Endothelial cell (in vitro differentiated cells): ENCODE measurements at places on chromosomes 7 and 10.
A peak's percentile ranks its signal among the peaks of the same experiment; 100 is the strongest.

DNA sequence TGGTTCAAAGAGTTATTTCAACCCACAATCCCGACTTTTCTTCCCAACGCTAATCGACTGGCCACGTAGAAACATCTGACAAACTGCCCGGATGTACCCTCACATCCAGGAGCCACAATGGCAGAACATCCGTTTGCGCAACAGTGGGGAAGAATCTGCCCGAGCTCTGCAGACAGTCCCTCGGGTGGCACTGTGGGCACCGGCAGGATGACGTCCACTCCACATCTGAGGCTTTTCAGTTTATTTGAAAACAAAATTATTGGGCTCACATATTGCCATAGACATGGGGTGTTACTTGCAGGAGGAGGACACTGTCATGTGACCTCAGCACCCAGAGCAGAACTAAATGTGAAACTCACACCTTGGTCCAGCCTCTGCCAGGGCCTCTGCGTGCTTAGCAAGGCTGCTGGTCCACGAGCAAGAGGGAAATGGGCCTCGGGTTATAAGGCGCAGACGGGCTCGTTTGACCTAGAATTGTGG is 84.1 kb downstream of the MKI67 start:
- H3K27me3 ChIP-seq: peaks cover 8% of the 10 kb centered on the region
- no peak overlapping the region for H3K4me3 ChIP-seq
- H3K4me1 ChIP-seq: peaks cover 12% of the 10 kb centered on the region
- no peak overlapping the region for H3K27ac ChIP-seq

DNA sequence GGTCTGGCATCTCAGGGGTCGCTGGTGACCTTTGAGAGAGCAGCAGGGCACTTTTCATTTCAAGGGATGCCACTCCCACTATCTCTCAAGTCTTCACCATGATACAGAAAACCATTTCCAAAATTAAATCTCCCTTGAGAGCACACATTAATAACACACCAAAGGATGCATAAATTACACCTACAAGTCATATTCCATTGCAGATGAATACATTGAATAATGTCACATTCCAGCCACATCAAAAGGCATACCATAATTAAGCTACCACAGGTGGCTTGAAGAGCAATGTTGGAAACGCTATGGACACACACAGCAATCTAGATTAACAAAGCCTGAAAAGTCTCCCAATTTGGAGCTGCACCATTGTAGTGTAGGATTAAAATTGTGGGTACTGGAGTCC is 353.3 kb upstream of the ZMIZ1 start:
- H3K4me1 ChIP-seq: peaks cover 5% of the 10 kb centered on the region
- no peak for DNase-seq
- H3K27me3 ChIP-seq: no peaks in the 10 kb centered on the region

GRCh38 chr10:77467422-77467963 is 170.1 kb downstream of the KCNMA1 start:
- H3K4me1 ChIP-seq: no peaks in the 10 kb centered on the region
- no peak overlapping the region for H3K4me3 ChIP-seq
- no peaks in the 10 kb centered on the region for H3K36me3 ChIP-seq
- no peak for DNase-seq
- H3K27me3 ChIP-seq: no peaks in the 10 kb centered on the region
- H3K27ac ChIP-seq: no peak overlapping the region

DNA sequence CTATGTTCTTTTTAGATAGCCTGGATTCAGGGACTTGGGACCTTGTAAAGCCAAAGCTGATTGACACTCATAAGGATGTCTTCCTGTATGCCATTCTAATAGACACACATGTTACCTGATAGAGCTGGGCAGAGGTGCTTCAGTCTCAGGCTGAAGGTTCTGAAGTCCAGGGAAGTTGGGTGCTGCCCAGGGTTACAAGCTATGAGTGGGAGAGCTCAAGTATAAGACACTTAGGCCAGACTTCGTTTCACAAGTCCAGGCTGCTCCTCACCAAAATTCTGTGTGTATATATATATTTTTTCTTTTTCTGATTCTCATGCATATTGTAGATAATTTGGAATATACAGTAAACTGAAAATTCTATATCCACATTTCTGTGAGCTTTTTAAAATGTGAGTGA is 144.2 kb downstream of the HDAC9 start:
- H3K36me3 ChIP-seq: no peaks in the 10 kb centered on the region
- H3K4me1 ChIP-seq: no peaks in the 10 kb centered on the region
- no peak overlapping the region for H3K27ac ChIP-seq
- peaks cover 1% of the 10 kb centered on the region for H3K27me3 ChIP-seq
- DNase-seq: no peak
- no peak overlapping the region for H3K4me3 ChIP-seq

GRCh38 chr10:97939446-97939990 is 89.9 kb downstream of the GOLGA7B start:
- H3K4me3 ChIP-seq: no peak overlapping the region
- H3K27me3 ChIP-seq: peaks cover 7% of the 10 kb centered on the region
- H3K27ac ChIP-seq: no peak overlapping the region
- H3K4me1 ChIP-seq: peaks cover 31% of the 10 kb centered on the region
- no peak for DNase-seq
- H3K36me3 ChIP-seq: peaks cover 12% of the 10 kb centered on the region

GRCh38 chr10:120802935-120803334 is 48.2 kb upstream of the WDR11 start:
- no peak overlapping the region for H3K27ac ChIP-seq
- no peak for DNase-seq
- no peak overlapping the region for H3K4me3 ChIP-seq
- no peaks in the 10 kb centered on the region for H3K36me3 ChIP-seq

- H3K4me1 ChIP-seq: peaks cover 21% of the 10 kb centered on the region
- H3K36me3 ChIP-seq: no peaks in the 10 kb centered on the region
- no peak for DNase-seq
Observed at GRCh38 chr10:83952314-83952713, 187.0 kb upstream of the GHITM start.

GRCh38 chr7:153006452-153006851 is 246.9 kb downstream of the ACTR3B start:
- peaks cover 5% of the 10 kb centered on the region for H3K36me3 ChIP-seq
- H3K27ac ChIP-seq: no peak overlapping the region
- DNase-seq: no peak
- H3K4me3 ChIP-seq: no peak overlapping the region
- peaks cover 7% of the 10 kb centered on the region for H3K27me3 ChIP-seq

- H3K4me3 ChIP-seq: no peak overlapping the region
- H3K27me3 ChIP-seq: peaks cover 4% of the 10 kb centered on the region
- H3K27ac ChIP-seq: no peak overlapping the region
- no peak for DNase-seq
- peaks cover 14% of the 10 kb centered on the region for H3K36me3 ChIP-seq
Observed at GRCh38 chr7:77569514-77570232, 32.6 kb downstream of the PTPN12 start.

GRCh38 chr7:22577470-22578001 is 77.5 kb upstream of the STEAP1B start:
- peaks cover 8% of the 10 kb centered on the region for H3K4me1 ChIP-seq
- H3K36me3 ChIP-seq: peaks cover 4% of the 10 kb centered on the region
- H3K27me3 ChIP-seq: no peaks in the 10 kb centered on the region

DNA sequence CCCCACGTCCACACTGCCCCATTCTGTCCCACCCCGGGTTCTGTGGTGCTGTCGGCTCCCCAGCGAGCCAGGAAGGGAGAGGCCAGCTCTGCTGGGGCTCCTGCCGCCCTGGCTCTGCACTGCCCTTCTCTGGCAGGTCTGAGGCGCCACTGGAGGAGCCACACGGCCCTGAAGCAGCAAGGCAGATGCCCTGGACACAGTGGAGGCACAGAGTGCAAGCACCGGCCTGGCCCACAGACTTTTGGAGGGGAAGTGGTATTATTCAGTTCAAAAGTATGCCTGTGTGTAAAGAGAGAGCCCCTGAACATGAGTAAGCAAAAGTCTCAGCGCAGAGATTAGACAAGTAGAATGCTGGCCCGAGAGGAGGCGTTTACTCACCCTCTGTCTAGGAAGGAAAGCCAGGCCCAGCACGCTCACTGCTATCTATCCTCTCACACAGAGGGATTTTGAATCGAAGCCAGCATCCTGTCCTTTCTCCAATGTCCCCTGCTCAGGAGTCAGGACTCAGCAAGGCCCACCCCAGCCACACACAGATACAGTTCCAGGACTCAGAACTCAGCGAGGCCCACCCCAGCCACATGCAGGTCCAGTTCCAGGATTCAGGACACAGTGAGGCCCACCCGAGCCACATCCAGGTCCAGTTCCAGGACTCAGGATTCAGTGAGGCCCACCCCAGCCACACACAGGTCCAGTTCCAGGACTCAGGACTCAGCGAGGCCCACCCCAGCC is 115.0 kb downstream of the EGFR start:
- H3K27ac ChIP-seq: no peak overlapping the region
- H3K27me3 ChIP-seq: peaks cover 11% of the 10 kb centered on the region
- H3K4me3 ChIP-seq: no peak overlapping the region
- DNase-seq: no peak
- no peaks in the 10 kb centered on the region for H3K36me3 ChIP-seq

GRCh38 chr7:138665249-138665648 is 35.9 kb downstream of the SVOPL start:
- H3K36me3 ChIP-seq: no peaks in the 10 kb centered on the region
- no peak for DNase-seq
- peak overlapping the region; percentile 44 for H3K4me3 ChIP-seq
- H3K4me1 ChIP-seq: peaks cover 13% of the 10 kb centered on the region
- peaks cover 2% of the 10 kb centered on the region for H3K27me3 ChIP-seq

- DNase-seq: no peak
- H3K4me3 ChIP-seq: no peak overlapping the region
- H3K27ac ChIP-seq: no peak overlapping the region
- H3K4me1 ChIP-seq: no peaks in the 10 kb centered on the region
- H3K27me3 ChIP-seq: no peaks in the 10 kb centered on the region
- H3K36me3 ChIP-seq: no peaks in the 10 kb centered on the region
Observed at GRCh38 chr10:70255329-70256299, 22.4 kb upstream of the PPA1 start.

GRCh38 chr7:7266257-7266881 is 84.0 kb downstream of the C1GALT1 start:
- no peaks in the 10 kb centered on the region for H3K4me1 ChIP-seq
- H3K4me3 ChIP-seq: no peak overlapping the region
- H3K36me3 ChIP-seq: no peaks in the 10 kb centered on the region
- peaks cover 3% of the 10 kb centered on the region for H3K27me3 ChIP-seq

- H3K4me1 ChIP-seq: peaks cover 50% of the 10 kb centered on the region
- H3K27ac ChIP-seq: no peak overlapping the region
- no peak overlapping the region for H3K4me3 ChIP-seq
- DNase-seq: no peak
Observed at GRCh38 chr10:122173337-122173736, 97.8 kb upstream of the BTBD16 start.

GRCh38 chr10:29063806-29064644 is 224.8 kb upstream of the LYZL1 start:
- DNase-seq: no peak
- H3K27ac ChIP-seq: no peak overlapping the region
- no peaks in the 10 kb centered on the region for H3K36me3 ChIP-seq
- H3K27me3 ChIP-seq: no peaks in the 10 kb centered on the region
- no peaks in the 10 kb centered on the region for H3K4me1 ChIP-seq

- H3K27me3 ChIP-seq: no peaks in the 10 kb centered on the region
- no peak for DNase-seq
- H3K27ac ChIP-seq: no peak overlapping the region
- peaks cover 10% of the 10 kb centered on the region for H3K4me1 ChIP-seq
- H3K4me3 ChIP-seq: no peak overlapping the region
Observed at GRCh38 chr7:42617806-42618457, 293.9 kb downstream of the C7orf25 start.

GRCh38 chr10:71251319-71251718 is 38.9 kb downstream of the UNC5B start:
- peaks cover 15% of the 10 kb centered on the region for H3K36me3 ChIP-seq
- H3K27ac ChIP-seq: no peak overlapping the region
- no peak overlapping the region for H3K4me3 ChIP-seq
- H3K27me3 ChIP-seq: peaks cover 30% of the 10 kb centered on the region
- no peak for DNase-seq

- no peaks in the 10 kb centered on the region for H3K4me1 ChIP-seq
- DNase-seq: peak; percentile 34
- no peaks in the 10 kb centered on the region for H3K27me3 ChIP-seq
- H3K36me3 ChIP-seq: no peaks in the 10 kb centered on the region
Observed at GRCh38 chr7:10022957-10023356, 950.7 kb upstream of the PHF14 start.

- peaks cover 53% of the 10 kb centered on the region for H3K4me1 ChIP-seq
- no peak overlapping the region for H3K27ac ChIP-seq
- peaks cover 9% of the 10 kb centered on the region for H3K36me3 ChIP-seq
- no peak for DNase-seq
- H3K4me3 ChIP-seq: no peak overlapping the region
Observed at GRCh38 chr10:117000580-117000979, 4.4 kb downstream of the SHTN1 start.

GRCh38 chr10:103080891-103081581 is 112.0 kb downstream of the NT5C2 start:
- H3K4me1 ChIP-seq: peaks cover 12% of the 10 kb centered on the region
- peaks cover 4% of the 10 kb centered on the region for H3K27me3 ChIP-seq
- no peak overlapping the region for H3K27ac ChIP-seq
- no peak overlapping the region for H3K4me3 ChIP-seq
- peaks cover 22% of the 10 kb centered on the region for H3K36me3 ChIP-seq

DNA sequence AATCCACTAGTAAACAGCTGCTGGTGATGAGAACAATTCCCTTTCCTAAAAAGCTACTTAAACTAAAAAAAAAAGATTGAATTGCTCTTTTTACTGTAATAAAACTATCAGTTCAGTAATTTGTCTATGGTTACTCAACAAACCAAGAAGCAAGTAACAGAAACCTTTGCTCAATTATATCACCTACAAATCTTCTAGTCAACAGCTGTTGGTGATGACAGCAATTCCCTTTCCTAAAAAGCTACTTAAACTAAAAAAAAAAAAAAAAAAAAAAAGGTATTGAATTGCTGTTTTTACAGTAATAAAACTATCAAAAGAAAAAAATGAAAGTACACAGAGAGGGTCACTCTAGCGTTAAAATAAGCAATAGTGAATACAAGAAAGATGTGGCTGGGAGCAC is 158.1 kb downstream of the CTNNA3 start:
- H3K27ac ChIP-seq: no peak overlapping the region
- H3K4me3 ChIP-seq: no peak overlapping the region
- H3K27me3 ChIP-seq: no peaks in the 10 kb centered on the region
- no peak for DNase-seq

DNA sequence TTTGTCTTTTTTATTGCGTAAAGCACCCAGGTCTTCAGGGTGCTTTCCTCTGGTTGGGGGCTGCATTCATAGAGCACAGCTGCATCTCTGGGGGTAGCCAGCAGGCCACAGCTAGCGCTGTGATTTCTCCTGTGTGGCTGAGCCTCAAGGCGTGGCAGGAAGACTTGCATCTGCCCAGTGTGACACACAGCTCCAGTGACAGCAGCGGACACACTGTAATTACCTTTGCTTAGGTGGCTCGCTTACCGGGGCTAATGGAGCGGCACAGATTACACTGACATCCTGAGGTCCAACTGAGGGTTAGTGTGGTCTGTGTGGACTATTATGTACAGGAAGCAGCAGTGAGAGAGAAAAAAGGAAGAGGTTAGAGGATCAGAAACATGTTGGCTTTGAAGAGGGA is 27.1 kb downstream of the ABCB4 start:
- H3K27ac ChIP-seq: peak overlapping the region; percentile 0
- peaks cover 4% of the 10 kb centered on the region for H3K4me1 ChIP-seq
- no peak for DNase-seq
- H3K4me3 ChIP-seq: no peak overlapping the region
- H3K27me3 ChIP-seq: no peaks in the 10 kb centered on the region
- no peaks in the 10 kb centered on the region for H3K36me3 ChIP-seq
